NCI-H226 (cell line): ENCODE measurements at places on chromosomes 7 and 10.

DNA sequence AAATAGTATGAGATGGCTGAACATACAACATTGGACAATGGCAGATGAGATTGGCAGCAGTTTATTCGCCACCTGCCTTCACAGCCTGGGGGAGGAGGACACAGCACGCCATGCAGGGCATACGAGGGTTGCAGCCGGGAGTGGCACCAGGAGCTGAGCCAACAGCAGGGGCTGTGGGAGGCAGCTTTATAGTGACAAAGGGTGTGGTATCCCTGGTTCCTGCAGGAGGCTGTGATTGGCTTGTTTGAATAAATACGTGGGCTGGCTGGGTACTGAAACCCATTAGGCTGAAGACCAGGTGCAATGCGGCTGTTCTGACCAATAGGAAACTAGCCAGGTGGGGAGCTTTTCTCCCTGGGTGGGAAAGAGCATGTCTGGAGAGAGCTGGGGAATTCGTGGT lies 68.9 kb upstream of the LEP start:
- DNase-seq, result no peak

GRCh38 chr10:126405239-126405775 lies 17.0 kb upstream of the ADAM12 start:
- DNase-seq, result peak; percentile 30

GRCh38 chr10:69885379-69886013 lies 83.8 kb downstream of the COL13A1 start:
- DNase-seq, result no peak

GRCh38 chr7:113373863-113374262 lies 255.5 kb upstream of the SMIM30 start:
- DNase-seq, result no peak

DNA sequence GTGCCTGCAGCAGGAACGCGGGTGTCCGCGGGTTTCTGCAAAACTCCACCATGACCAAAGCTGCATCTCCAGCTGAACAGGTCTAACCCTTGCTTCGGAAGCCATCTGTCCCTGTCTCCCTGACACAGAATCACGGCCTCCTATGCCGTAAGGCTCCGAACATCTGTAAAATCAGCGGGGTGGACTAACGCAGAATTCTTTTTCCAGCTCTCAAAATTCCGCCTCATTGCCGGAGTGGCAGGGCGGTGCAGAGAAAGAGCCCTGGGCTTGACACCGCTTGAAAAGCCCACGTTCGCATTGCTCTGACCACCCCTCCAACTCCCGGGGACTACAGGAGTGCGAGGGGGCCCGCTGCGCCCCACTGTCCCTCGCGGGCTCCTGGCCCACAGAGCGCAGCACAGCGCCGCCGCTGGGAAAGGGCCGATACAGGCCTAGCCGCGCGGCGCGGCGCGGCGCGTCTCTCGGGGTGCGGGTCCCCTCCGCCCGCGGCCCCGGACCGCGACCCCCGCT lies 409 bp downstream of the DNMBP start:
- no peak for DNase-seq

- DNase-seq, result no peak
These were observed 233.6 kb upstream of the BMPER start for GRCh38 chr7:33671531-33672262.

DNA sequence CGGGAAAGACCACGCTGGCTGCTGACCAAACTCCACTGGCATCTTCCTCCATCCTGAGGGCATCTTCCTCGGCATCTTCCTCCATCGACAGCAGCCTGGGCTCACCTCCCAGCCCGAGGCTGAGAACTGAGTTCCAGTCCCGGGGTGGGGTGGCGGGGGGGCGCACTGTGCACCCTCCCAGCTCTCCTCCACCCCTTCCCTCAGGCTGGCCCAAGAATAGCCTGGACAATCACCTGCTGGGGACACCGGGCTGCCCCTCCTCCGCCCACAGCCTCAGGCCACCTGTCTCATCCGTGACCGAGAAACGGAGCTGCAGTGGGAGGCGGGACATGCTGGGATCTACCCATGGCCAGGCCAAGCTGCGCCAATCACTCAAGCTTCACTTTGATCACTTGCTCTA lies 37.2 kb downstream of the DIP2C start:
- no peak for DNase-seq

DNA sequence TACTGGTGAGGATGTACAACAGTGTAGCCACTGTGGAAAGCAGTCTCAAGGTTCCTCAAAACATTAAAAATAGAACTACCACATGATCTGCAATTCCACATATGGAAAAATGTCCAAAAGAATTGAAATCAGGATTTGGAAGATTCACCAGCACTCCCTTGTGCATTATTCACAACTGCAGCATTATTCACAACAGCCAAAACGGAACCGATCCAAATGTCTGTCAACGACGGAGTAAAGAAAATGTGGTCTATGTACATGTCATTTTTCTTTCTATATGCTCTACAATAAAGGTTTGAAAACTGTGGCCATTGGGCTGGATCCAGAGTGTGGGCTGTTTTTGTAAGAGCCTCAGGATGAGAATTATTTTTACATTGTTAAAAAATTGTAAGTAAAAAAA lies 1206.1 kb upstream of the CELF2 start:
- no peak for DNase-seq

DNA sequence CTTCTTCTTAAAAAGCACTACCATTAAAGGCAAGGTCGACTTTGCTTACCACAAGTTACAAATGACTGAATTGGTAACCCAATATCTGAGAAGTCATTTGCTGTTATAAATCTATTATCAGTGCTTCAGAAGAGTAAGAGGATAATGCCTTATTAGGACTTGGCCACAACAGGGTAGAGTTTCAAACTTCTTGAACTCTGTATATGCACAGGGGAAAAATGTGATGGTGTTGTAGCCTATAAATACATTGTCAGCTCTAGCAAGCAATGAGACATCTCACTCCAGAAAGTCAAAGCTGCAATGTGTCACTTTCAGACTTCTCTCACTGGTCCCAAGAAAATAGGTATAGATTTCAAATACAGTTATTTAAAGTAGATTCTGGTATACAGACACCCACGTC lies 9.3 kb downstream of the TFEC start:
- DNase-seq, result no peak

DNA sequence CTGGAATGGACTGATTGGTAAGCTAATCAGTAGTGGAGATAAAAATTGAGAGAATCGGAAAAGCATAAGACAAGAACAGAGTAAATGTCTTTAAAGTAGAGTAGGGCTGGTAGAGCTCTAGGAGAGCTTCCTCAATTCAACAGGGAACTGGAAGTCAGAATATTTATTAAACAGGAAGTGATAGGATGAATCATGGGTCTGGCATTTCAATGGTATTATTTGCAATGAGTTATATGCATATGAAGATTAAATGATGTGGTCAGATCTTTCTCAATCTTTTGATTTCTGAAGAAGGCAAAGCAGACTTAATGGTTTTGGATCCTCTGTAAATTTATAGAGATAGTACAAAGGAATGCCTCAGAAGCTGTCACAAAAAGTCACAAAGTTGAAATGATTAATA lies 349.0 kb downstream of the HPSE2 start:
- no peak for DNase-seq

GRCh38 chr7:91310830-91311460 lies 46.7 kb downstream of the FZD1 start:
- peak; percentile 24 for DNase-seq

DNA sequence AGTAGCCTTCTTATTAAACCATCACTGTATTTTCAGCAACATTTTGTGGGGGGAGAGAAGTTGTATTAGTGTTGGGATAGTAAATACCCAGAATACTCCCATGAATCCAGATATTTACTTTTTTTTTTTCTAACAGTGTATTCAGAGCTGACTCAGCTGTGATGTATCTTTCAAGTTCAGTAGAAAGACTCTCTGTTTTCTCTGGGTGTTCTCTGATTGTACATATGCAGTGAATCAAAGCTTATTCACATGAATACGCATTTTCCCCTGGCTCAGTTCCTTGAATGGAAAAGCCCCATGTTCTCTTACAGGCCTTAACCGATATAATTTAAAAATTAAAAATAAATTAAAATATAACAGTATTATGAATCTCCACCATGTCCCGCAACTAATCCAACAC lies 1.3 kb downstream of the TFPI2 start:
- peak; percentile 9 for DNase-seq

GRCh38 chr7:2519119-2519930 lies at the start of gene LFNG:
LFNG (plus strand) TSS chr7:2519774; CDS start chr7:2519862, 88 bp downstream.
- DNase-seq, result peak; percentile 97

- no peak for DNase-seq
These were observed 222.3 kb downstream of the SFMBT2 start for GRCh38 chr10:7188456-7189050.

DNA sequence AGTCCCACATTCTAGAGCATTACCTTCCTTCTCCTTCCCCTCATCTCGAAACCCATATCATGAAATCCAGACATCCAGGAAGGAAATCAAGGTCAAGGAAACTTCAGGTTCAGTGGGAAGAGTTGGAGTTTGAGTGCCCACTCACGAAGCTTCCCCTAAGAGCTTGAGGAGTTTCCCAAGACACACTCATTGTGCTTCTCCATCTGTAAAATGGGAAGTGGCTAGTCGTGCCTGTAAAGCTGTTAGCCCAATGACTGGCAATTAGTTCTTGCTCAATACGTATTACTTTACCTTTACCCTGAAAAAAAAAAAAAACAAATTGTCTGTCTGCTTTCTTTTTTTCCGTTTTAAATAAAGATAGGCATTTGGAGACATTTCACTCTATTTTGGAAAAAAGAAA lies 42.3 kb downstream of the GPAM start:
- DNase-seq, result no peak

DNA sequence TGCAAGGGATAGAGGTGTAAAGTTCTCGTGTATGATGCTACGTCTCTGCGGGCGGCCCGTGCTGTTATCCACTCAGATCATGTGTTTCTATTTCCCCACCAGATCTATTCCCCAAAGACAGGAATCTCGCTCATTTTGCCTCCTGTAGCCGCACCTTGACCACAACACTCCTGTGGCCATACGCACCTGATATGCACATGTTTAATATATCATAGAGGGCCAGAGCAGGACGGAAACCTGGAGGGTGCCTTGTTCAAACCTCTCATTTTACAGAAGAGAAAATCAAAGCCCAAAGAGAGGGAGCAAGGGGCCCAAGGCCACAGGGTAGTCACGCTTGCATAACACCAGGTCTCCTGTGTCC lies 37.6 kb downstream of the STRA8 start:
- DNase-seq, result no peak

DNA sequence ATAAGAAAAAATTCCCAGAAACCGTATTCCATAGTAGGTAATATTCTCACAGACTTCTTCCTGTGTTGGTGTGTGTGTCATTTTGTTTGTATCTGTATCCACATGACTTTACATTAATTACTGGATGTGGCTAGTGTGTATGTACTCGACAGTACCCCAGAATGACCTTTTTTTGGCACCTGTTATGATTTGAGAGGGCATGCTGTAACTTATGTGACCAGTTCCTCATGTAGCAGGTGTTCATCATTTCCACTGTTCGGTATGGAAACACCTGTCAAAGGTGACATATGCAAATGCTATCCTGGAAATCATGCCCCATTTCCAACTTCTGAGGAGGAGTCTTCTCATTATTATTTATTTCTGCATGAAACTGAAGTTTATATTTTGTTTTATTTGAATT lies 89.3 kb downstream of the ZMYND11 start:
- no peak for DNase-seq

- DNase-seq, result no peak
These were observed 326.6 kb upstream of the POM121L12 start for GRCh38 chr7:52708846-52709245.

DNA sequence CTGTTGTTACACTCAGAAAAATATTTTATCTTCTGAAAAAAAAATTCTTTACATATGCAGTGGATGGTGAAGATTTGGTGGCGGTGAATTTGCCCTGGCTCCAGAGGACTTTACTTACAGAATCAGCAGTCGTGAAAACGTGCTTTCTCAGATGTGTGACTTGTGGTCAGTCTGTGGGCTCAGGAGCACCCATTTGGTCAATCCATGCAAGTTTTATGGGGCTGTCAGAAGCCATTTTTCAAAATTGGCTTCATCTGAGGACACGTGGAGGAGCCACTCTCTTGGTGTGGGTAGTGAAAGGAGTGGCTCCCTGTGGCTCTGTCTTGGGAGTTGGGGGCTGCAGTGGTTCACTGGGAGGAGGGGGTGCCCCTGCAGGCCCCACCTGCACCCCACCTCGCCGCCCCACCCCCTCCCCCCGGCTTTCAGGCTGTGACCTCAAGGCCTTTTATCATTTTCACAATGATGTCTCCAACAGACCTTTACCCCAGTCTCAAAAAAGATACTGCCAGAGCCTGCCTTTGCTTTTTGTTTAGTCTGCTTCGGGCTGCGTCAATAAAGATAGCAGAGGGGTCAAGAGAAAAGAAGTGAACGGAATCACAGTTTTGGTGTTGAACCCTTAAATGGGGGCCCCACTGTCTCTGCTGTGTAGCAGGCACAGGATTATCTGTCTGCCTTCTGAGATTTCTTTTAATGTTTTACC lies 137.4 kb downstream of the MGMT start:
- no peak for DNase-seq

- no peak for DNase-seq
These were observed 771.2 kb downstream of the NXPH1 start for GRCh38 chr7:9204571-9204970.

- DNase-seq, result no peak
These were observed 9.9 kb downstream of the ZNF365 start for GRCh38 chr10:62384057-62384446.

DNA sequence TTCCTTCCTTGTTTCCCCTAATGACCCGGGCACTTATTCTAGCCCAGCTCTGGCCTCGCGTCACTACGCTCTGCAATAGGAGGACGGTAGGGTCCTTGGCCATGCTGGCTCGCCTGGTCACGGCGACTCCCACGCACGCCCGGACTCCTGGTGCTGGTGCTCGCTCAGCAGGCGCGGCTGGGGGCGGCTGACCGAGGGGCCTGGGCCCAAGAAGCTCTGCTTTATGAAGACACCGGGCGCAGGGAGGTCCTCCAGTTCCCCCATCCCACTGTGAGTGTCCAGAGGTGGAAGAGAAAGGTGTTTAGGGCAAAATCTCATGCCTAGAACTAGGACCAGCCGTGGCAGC lies 54.2 kb upstream of the ZNF32 start:
- DNase-seq, result no peak

DNA sequence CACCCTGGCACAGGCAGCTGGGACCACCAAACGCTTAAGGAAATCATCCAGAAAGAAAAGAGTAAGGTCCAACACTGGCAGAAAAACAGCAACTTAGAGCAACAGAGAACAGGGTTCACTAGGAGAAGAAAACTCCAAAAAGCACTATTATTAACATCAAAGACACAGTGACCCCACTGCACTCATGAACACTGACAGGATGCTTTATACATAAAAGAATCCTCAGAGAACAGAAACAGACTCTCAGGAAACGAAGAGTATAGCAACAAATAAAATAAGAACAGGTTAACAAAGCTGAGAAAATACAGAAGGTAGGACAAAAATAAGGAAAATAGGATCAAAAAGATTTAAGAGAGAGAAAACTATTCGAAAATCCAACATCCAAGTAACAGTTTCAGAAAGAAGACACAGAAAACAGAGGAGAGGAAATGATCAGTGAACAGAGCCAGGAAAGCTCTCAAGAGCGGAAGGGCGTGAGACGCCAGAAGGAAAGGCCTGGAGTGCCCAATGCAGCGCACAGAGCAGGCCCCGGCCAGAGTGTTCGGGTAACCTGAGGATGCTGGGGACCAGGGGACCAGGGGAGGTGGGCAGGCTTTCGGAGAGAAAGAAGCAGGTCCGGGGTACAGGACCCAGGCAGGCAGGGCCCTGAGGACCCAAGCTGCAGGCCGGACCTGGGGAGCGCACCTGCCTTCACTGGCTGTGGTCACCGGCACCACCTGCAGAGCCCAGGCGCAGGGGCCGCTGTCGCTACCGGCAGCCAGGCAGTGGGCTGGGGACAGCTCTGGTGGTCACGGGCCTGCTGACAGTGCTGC lies 258.2 kb downstream of the MAD1L1 start:
- no peak for DNase-seq

GRCh38 chr7:77391230-77391629 lies 24.9 kb downstream of the GSAP start:
- DNase-seq, result no peak

GRCh38 chr7:49341849-49342248 lies 417.5 kb downstream of the CDC14C start:
- no peak for DNase-seq
